Activated naive CD4-positive, alpha-beta T cell (primary cell): ENCODE measurements at places on chromosomes 1 and 21.
A peak's percentile ranks its signal among the peaks of the same experiment; 100 is the strongest.

- peak; percentile 81 for DNase-seq
These were observed at the start of gene MRPL9 for GRCh38 chr1:151762941-151763921. Gene MRPL9, minus strand, starts transcription at chr1:151763496. Its CDS starts 17 bp downstream, at chr1:151763479.

GRCh38 chr1:44249543-44249942, 36.3 kb downstream of the DMAP1 start:
- no peak for DNase-seq

DNA sequence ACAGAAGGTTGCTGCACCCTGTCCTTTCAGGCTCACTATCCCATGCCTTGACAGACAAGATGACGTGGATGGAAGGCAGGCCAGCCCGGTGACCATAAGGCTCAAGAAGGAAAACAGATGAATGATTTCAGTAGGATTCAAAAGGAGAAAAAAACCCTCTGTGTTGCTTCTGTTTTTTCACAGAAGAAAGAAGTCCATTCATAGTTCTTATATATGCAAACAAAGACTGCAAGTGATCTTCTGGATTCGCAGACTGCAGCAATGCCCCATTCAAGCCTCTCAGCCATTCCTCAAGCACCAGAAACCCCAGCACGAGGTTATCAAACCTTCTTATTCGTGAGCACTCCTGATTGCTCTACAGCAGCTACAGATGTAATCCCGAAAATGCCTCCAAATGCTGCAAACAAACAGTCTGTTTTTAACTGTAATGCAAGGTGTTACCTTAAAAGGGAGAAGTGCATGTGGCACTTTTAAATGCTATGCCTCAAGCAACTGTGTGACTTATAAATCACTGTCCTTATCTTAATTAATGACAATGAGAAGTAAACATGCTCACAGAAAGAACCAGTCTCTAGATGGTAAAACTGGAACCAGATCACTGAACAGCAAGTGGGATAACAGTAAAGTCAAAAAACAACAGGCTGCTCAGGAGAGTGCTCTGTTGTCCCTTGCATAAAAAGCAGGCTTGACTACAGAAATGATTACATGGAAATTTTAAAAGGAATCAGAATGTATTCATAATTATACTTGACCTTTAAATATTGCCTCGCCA, 173.9 kb downstream of the HHIPL2 start:
- no peak for DNase-seq

DNA sequence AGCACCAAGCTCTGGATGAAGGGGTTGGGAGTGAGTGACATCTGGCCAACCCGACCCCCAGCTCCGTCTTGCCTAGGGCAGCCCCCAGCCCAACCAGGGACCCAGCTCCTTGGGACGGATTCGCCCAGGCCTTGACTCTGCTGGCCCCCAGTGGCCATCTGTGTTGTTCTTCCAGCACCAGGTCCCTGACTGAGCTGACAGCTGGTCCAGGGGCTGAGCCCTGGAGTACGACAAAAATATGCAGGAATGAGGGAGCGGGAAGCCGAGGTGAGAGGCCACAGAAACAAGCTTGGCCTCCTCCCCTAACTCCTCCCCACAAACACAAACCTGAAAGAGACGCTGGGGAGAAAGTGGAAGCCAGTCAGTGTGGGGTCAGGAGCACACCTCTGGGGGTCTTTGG, 55.0 kb upstream of the PAX7 start:
- DNase-seq: no peak

- no peak for DNase-seq
These were observed 18.4 kb downstream of the ATP1A4 start for GRCh38 chr1:160169553-160170399.

DNA sequence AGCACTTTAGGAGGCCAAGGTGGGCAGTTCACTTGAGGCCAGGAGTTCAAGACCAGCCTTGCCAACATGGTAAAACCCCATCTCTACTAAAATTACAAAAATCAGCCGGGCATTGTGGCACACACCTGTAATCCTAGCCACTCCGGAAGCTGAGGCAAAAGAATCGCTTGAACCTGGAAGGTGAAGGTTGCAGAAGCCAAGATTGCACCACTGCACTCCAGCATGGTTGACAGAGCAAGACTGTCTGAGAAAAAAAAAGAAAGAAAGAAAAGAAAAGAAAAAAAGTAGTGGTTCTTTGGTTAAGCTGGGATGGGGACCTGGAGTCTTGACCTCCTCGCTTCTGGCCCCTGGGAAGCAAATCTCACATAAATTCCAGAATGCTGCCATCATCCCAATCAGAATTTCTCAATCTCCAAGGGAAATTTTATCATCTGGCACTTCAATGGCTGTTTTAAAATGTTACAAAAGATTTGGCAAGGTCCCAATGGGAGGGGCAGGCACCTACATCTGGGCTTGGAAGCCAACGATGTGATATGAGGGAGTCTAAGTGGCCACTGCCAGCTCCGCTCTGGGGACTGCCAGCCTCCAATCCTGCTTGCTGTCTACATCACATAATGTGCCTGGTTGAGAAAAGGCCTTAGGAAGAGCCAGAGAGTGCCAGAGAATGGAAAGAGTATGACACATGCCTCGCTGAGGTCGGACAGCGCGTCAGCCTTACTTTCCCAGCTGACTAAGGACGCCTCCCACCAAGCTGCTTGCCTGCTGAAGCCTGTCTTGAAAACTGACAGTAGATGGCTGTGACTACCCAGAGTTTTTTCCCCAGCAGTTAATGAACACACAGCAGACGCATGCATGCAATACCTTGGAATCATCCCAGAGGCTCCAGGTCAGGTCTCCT, 42.1 kb upstream of the SRP9 start:
- DNase-seq: no peak

GRCh38 chr1:93907718-93908117, 1.5 kb downstream of the GCLM start:
- DNase-seq: no peak

GRCh38 chr1:178382372-178382771, 114.4 kb downstream of the CLEC20A start:
- no peak for DNase-seq

- DNase-seq: no peak
These were observed 52.2 kb downstream of the RAB3GAP2 start for GRCh38 chr1:220219865-220220698.

DNA sequence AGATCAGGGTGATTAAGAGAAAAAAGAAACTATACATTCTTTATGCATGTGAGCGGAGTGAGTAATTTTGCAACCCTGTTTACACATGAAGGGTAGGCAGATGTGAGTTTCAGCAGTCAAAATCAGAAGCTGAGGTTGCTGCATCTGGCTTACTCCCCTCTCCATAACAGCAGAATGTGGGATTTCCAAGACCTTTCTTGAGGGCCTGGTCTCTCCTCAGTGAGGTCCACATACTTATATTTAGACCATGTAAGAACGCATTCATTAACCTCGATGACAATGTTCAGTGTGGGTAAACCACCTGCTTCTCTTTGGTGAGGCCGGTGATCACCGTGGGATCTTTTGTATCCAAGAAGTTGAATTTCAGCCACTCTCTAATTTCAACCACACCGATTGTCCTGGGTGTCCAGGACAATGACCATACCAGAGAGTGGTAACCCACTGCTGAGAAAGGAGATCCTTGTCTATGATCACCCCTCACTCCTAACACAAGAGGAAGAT, 18.7 kb upstream of the RAP1A start:
- no peak for DNase-seq

GRCh38 chr1:155079210-155079486, 511 bp downstream of the EFNA3 start:
- no peak for DNase-seq

GRCh38 chr1:160171354-160171753, 19.0 kb upstream of the CASQ1 start:
- no peak for DNase-seq

- no peak for DNase-seq
These were observed 35.3 kb upstream of the TENT5B start for GRCh38 chr1:27047914-27048313.

- no peak for DNase-seq
These were observed 26.6 kb upstream of the MPZL1 start for GRCh38 chr1:167695147-167695546.

- no peak for DNase-seq
These were observed 91.6 kb downstream of the PAX7 start for GRCh38 chr1:18722270-18722669.

GRCh38 chr1:30756545-30757351, 826 bp downstream of the LAPTM5 start:
- DNase-seq: no peak

GRCh38 chr1:151549199-151549598, 9.1 kb downstream of the TUFT1 start:
- no peak for DNase-seq

DNA sequence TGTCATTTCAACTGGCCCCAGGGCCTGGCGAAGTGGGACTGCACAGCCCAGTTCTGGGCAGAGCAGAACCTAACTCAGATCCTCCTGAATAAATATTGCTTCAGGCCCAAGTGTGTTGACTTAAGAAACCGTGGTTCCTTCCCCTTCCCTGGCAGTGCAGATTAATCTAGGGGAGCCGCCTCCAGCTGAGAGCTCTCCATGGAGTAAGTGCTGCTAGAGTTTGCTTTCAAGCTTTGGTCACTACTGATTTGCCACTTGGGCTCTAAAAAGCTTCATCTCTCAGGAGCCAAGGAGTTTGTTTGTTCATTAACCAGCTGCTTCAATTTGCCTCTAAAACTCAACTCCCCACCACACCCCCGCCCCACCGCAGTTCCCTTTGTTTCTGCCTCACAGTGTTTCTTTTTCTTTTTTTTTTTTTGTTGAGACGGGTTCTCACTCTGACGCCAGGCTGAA, 112.1 kb downstream of the DTL start:
- no peak for DNase-seq

DNA sequence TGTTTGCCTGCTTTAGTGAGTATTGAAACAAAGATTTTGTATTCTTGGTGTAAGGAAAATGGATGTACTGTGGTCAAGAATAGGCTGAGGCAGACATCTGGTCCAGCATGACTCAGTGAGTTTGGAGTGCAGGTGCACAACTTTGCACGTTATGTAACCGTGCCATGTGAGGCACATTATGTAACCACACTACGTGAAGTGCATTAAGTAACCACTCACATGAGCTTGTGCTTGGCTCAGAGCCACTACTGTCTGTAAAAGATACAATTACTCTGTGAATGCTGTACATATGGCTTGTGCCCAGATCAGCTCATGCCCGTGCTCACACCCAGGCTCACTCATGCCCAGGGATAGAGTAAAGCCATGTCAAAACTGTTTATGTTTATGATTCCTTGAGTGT, 216.8 kb downstream of the CTH start:
- no peak for DNase-seq

DNA sequence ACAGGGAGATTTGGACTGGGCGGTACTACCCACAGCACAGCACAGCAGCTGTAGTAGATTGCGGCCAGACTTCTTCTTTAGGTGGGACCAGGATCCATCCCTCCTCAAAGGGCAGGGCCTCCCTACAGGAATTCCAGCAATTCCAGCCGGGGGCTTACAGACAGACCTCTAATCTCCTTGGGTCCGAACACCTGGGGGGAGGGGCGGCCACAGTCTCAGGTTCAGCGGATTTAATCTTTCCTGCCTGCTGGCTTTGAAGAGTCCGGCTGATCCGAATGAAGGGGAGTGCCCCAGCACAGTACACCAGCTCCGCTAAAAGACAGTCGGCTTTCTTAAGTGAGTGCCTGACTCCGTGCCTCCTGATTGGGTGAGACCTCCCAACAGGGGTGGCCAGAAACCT, 1708.5 kb downstream of the BRINP3 start:
- no peak for DNase-seq

GRCh38 chr1:235415008-235415904, 48.0 kb downstream of the TBCE start:
- DNase-seq: no peak

GRCh38 chr1:205144751-205145150, 23.0 kb upstream of the RBBP5 start:
- no peak for DNase-seq

- no peak for DNase-seq
These were observed 5.0 kb downstream of the SLC22A15 start for GRCh38 chr1:115980998-115981993.

DNA sequence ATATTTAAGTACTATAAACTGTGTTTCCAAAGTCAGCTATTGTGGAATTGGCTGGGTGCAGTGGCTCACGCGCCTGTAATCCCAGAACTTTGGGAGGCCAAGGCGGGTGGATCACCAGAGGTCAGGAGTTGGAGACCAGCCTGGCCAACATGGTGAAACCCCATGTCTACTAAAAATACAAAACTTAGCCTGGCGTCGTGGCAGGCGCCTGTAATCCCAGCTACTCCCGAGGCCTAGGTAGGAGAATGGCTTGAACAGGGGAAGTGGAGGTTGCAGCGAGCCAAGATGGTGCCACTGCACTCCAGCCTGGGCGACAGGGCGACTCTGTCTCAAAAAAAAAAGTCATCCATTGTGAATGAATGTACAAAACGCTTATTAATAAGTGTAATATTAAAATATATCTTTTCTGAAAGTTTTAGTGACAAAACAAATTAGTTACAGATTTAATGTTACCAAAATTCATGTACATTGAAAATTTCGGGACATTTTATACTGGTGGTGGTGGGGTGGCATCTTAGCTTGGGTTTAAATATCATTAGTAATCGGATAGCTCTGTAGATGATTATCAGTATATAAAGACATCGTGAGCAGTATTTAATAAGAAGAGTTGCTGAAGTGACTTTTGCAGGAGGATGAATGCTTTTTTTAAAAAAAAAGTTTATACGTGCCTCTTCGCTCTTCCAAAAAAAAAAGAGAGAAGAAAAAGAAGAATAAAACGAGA, 503 bp upstream of the SRSF11 start:
- DNase-seq: no peak

DNA sequence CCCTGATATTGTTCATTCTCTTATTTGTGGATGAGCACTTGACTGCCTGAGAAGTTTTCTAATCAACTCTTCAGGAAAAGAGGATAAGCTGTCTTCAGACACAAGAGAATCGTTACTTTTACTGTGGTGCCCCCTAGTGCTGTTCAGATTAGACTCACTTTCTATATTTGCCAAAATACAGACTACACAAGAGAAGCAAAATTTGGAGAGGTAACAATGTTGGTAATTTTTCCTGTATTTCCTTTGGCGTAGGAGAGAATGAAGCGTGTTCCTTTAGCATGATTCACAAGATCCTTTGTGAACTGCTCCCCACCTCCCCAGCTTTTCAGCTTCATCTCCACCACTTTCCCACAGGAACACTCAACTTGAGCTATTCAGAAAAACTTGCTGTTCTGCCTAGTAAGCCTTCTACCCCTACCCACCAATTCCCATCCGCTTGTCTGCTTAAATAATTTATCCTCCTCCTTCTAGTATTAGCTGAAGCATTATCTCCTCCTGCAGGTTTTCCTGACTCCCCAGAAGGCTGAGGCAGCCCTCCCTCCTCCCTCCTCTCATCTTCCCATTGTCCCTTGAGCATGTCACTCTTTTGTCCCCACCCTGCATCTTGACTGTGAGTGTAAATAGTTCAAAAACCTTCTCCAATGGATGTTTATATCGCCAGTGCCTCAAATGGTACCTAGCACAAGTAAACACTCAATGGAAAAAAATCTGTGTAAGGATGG, 4.5 kb downstream of the TNFSF4 start:
- no peak for DNase-seq

- DNase-seq: no peak
These were observed 20.3 kb upstream of the LAPTM5 start for GRCh38 chr1:30777904-30778153.
